ENCODE measurements at places on chromosomes 5 and 9.
A peak's percentile ranks its signal among the peaks of the same experiment; 100 is the strongest.

DNA sequence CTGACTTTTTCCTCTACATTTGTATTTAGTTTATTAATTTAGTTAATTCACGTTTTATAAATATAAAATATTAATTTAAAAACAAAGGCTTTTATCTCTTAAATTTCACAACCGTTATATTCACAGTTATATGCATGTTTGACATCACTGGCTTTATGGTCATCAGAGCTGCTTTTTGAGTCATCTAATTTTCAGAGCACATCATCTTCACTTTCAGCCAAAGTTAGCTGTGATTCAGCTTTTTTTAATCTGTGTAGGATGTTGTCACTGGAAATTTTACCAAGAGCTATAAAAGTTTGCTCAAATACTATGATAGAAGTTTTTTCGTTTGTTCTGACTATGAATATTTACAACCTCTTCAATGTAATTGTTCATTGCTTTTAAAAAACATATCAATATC, 12.4 kb downstream of the CDC37L1 start:
- no peak for DNase-seq

DNA sequence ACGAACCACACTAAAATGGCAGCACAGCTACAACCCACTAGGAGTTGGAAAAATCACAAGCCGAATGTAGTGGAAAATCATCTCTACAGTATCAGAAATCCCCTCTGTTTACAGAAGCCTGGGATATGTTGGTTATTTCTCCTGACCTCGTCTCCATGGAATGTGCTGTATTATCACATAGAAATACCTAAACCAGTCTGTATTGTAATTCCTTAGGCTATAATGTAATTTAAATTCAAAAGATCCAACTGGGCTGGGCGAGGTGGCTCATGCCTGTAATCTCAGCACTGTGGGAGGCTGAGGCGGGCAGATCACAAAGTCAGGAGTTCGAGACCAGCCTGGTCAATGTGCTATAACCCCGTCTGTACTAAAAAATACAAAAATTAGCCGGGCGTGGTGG, 244.8 kb upstream of the MPDZ start:
- DNase-seq, result no peak

DNA sequence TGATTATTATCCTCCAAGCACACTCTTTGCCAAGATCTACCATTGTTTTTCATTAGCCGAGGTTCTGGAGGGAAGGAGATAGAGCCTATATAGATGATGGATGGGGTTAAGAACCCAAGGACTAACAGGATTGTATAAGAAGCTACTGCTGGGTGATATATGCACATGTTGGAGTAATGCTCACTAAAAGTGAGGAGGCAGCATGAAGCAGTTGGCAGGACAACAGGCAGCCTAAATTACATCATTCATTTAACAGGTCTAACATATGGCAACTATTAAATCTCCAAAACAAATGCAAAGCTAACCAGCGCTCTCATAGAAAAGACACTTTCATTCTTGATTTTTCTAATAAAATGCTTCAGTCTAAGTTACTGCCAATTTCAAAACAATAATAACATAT, 293.2 kb downstream of the EPB41L4A start:
- no peak for DNase-seq

DNA sequence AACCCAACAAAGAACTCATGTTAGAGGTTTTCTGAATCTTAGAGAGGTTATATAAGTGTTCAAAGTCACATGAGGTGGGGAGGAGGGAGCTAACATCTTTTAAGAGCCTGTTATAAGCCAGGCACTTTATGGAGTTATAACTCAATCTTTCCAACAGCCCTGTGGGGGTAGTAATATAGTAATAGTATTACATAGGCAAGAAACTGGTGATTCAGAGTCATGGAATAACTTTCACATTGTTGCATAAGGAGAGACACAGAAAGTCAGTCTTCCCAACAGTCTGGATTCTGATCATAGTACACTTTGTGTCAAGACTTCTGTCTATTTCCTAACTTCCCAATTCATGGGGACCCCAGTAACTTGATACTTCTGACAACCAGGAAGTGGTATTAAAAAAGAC, 89.2 kb downstream of the ACER2 start:
- DNase-seq, result no peak

DNA sequence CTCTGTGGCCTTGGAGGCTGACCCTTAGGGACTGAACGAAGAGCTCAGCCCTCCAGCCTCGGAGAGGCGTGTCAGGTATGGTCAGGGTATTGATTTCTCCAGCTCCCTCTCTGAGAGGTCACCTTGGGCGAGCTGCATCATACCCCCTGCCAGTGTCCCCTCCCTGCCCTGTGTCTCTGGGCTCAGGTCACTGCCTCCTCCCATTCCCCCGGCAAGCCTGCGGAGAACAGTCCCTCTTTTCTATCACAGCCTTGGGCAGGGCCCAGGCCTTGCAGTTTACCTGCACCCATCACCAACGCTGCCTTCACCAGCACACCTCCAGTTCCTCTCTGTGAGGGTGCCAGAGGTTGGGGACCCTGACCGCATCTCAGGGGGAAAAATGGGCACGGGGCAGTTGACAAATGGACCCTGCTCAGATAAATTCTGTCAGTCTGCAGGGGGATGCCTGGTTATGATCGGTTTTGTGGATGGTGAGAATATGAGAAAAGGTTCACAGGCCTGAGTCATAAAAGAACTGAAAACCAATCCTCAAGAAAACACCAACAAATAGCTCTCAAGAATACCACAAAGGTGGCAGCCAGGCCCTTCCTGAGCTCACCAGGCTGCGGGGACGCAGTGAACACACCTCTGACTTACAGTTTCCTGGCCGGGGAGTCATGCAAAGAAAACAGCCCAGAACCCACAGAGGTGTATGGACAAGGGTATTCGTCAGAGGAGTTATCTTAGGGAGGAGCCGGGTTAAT, 24.7 kb upstream of the RXRA start:
- peak; percentile 22 for DNase-seq

GRCh38 chr5:96896276-96896675, 20.0 kb downstream of the ERAP2 start:
- no peak for DNase-seq

GRCh38 chr5:15598294-15598902, 98.4 kb downstream of the FBXL7 start:
- no peak for DNase-seq

GRCh38 chr5:35095366-35095765, 47.6 kb upstream of the AGXT2 start:
- no peak for DNase-seq
